ENCODE measurements at places on chromosomes 5 and 9. TPM values are rescaled to one million over a fixed set of nuclear protein-coding genes. Genes with fewer than 3 reads are reported as not detected.

Gene STK32A
- total RNA-seq: 42.1 TPM

Gene DAB2
- total RNA-seq: 87.9 TPM

Gene GFI1B
- total RNA-seq: 0.48 TPM

Gene PAXX
- total RNA-seq: 10.6 TPM

Gene FOXD4L4
- total RNA-seq: 1.9 TPM

Gene MAMDC4
- 4.6 TPM for total RNA-seq

Gene HEMGN
- 30.3 TPM for total RNA-seq

- no peak for DNase-seq
These were observed 104.0 kb downstream of the EBF1 start for GRCh38 chr5:158995694-158996173.

Gene C9orf152
- not detected for total RNA-seq

- no peak for DNase-seq
These were observed 379 bp upstream of the TICAM2 start for GRCh38 chr5:115602591-115603125.
